ENCODE measurements at places on chromosomes 4 and X.

GRCh38 chrX:151873096-151873495, 39.6 kb upstream of the MAGEA4 start:
- DNase-seq: no peak

DNA sequence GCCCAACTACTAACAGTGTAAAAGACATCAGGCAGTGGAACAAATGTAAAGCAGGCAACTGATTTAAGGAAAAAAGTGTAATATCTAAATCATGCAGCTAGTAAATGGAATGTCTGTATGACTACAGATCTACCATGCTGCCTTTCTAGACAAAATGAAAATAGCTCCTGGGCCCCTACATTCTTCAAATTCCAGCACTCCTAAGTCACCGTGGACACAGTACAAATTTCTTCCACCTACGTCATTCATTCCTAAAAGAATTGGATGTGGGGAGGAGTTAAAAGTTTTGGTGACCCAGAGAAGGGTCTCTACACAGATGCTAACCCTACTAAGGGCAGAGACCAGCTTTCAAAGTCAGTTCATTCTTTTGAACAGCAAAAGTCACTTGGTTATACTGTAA, 137.2 kb upstream of the ARHGEF9 start:
- DNase-seq: peak; percentile 61

DNA sequence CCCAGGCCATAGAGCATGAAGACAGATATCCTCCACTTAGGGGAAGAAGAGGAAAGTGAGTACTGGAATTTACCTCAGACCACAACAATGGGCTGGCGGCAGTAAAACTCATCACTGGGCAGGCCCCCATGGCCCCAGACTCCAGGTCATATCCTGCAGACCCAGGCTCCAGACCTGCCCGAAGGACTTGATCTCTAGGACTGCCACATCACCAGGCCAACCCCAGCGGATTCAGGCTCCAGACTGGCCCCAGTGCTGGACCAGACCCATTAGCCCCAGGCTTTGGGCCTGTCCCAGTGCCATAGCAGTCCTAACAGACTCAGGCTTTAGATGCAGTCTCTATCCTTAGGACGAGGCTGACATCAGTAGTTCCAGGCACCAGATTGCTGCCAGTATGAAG, 190.6 kb downstream of the DLG3 start:
- DNase-seq: no peak

- no peak for DNase-seq
These were observed 96.6 kb upstream of the LRPAP1 start for GRCh38 chr4:3628868-3629175.

- DNase-seq: no peak
These were observed 22.1 kb downstream of the ZRSR2 start for GRCh38 chrX:15812192-15812938.

DNA sequence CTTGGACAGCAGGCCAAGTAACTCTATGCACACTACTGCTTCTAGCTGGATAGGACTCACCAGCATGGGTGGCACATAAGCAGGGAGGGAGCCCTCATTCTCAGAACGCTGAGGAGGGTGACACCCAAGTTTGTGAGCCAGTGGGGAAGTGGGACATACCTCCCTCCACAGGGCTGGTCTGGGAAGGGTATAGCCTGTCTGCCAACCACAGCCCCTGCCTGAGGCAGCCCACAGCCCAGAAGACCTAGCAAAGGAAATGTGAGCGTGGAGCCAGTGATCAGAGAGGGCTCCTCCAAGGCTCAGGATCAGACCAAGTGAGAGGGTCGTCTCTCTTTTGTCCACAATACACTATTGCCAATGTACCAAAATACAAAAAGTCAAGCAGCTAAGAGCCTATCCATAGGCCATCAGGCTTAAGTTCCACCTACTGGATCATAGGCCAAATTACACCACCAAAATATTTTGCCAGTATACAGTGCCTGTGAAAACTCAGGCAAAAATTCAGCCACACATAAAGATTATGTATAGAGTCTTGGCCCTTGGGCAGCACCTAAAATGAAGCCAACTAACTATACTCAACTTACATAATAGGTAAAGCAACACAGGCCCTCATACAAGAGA, 1203.1 kb downstream of the PCDH18 start:
- DNase-seq: peak; percentile 23

DNA sequence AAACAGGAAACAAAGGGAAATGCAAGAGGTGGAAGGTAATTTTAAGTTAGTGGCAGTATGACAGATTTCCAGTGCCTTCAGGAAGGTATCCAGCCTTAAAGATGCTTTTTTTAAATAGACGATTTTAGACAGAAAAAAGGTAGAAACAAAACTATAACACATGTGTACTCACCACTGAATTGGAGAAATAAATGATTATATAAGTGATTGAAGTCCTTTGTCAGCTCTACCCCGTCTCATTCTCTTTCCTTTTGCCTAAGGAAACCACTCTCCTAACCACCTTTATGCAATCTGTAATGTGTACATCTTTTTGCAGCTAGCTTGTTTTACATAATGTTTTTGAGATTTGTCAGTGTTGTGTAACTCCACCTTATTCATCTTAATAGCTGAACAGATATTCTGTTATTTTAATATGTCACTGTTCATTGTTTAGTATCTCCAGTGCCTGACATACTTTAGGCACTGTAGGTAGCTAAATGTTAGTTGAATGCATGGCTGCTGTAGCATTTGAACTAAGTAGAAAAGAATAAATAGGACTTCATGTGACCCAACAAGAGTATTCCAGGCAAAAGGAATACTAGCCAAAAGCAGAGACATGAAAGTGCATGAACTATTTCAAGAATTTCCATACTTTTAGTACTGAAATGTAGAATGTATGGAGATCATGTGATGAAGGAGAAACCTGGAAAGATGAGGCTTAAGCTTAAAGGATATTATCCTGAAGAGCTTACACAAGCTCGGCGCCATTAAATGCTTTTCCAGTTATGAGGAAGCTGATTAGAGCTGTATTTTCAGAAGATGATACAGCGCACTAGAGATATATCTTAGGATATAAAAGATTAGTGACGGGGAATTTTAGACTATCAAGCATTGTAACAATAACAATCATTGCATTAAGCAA, 865 bp downstream of the FAM200B start:
- DNase-seq: peak; percentile 51

DNA sequence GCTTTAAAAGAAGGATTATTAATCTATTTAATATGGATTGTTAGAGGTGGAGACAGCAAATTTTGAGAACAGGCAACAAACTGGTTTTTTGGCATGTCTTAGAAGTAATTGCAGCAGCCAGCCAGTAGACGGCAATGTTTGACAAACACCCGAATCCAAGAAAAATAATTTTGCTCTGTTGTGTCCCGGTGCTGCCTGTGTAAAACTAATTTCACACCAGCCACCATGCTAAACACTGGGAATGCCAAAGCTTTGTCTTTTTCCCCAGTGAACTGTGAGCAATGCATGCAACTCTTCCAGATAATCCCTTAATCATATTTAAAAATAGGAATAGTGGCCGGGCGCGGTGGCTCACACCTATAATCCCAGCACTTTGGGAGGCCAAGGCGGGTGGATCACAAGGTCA, 25.9 kb downstream of the SMIM31 start:
- peak; percentile 52 for DNase-seq

DNA sequence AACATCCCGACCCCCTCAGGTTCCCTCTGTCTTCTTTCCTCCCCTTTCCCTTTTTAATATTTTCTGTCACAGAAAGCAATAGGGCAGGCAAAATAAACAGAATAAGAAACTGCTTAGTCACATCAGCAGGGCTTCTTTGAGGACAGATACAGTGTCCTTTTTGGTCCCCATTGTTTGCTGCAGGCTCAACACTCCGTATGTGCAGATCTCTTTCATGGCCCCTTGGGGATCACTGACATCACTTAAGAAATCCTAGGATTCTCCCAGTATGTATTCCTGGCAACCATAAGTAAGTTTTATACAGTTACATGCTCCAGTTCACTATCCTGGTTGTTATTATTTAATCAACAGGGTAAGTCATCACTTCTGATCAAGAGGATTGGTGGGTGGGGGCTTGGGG, 448.0 kb downstream of the NKX6-1 start:
- DNase-seq: no peak

DNA sequence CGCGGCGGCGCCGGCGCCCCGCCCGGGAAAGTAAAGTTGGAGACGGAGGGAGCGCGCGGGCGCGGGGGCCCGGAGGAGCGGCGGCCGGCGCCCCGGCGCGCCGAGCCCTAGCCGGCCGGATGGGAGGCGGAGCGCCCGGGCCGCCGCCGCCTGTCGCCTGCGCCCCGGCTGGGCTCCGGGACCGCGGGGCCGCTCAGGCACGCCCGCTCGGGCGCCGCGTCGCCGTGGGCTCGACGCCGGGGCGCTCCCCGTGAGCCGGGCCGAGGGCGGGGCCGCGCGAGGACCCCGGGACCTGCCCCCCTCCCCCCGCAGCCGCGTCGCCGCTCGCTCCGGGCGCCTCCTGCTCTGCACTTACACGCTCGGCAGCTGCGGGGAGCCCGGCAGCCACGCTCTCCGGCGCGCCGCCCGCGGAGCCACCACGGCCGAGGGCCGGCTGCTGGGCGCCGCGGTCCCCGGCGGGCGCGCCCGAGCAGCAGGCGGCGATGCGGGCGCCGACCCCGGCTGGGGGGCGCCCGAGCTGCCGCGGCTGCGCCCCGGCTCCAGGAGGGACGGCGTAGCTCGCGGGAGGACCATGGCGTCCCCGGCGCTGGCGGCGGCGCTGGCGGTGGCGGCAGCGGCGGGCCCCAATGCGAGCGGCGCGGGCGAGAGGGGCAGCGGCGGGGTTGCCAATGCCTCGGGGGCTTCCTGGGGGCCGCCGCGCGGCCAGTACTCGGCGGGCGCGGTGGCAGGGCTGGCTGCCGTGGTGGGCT, at the start of gene ADRA2C:
ADRA2C (plus strand) TSS at position 350 of the 749 bp plus-strand sequence; CDS start at position 572, 222 bp downstream.
- peak; percentile 35 for DNase-seq

DNA sequence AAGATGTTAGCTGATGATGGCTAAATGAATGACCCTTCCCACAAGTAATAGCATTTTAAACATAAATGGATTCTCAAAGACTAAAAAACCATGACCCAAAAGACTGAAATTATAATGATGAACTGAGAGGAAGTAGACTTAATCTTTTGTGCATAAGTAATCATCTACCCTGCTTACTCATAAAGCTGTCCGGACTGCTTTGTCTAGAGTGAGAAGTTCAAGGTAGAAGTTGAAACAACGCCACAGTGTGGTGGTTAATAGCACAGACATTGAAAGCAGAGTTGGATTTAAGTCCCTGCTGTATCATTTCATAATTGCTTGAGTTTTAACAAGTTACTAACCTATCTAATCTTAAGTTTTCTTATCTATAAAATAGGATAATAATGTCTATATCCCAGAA, 346.6 kb downstream of the CENPC start:
- peak; percentile 65 for DNase-seq

GRCh38 chr4:38185406-38186144, 225.4 kb downstream of the PTTG2 start:
- no peak for DNase-seq

DNA sequence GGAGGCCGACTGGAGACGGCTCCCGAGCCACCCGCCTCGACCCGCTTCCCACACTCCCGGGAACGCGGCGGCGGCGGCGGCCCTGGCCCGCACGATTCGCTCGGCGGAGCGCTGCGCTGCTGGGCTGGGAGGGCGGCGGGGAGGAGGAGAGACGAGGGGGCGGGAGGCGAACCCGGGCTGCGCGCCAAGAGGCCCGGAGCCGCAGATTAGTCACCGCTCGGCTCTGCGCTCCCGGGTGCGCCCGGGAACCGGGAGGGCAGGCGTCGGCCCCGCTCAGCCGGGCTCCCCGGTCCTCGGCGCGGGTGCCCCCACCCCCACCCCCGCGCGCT, 11.2 kb upstream of the BCOR start:
- peak; percentile 88 for DNase-seq

- DNase-seq: no peak
These were observed 4.9 kb downstream of the OPHN1 start for GRCh38 chrX:68428431-68428830.

DNA sequence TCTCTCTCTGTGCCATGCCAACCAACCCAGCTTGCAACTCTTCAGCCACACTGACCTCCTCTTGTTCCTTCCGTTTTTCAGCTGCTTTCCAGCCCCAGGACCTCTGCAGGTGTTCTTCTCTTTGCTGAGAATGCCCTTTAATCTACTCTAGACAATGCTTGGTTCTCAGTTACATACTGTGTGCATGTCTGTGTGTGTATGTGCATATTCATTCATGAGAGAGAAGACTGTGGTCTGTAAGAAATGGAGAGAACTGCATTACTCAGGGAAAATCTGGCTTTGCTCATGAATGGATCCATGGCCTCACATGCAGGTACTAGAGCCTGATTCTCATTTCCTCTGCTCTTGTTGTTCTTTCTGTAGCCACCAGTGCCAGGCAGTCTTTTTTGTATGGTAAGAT, 636.9 kb upstream of the TENM3 start:
- no peak for DNase-seq

GRCh38 chr4:183287309-183287659, 32.8 kb downstream of the CLDN22 start:
- no peak for DNase-seq

GRCh38 chr4:140877781-140878180, 121.6 kb upstream of the TBC1D9 start:
- no peak for DNase-seq

GRCh38 chr4:56307423-56307822, 79.9 kb downstream of the AASDH start:
- peak; percentile 27 for DNase-seq

- DNase-seq: peak; percentile 44
These were observed at the start of gene XK for GRCh38 chrX:37685381-37686359. TSS of gene XK (plus strand) at chrX:37685791. CDS start at chrX:37685962, 171 bp downstream.

- peak; percentile 10 for DNase-seq
These were observed 37.4 kb upstream of the RXFP1 start for GRCh38 chr4:158484173-158484885.

GRCh38 chrX:132092439-132093065, 35.3 kb downstream of the FRMD7 start:
- peak; percentile 85 for DNase-seq

DNA sequence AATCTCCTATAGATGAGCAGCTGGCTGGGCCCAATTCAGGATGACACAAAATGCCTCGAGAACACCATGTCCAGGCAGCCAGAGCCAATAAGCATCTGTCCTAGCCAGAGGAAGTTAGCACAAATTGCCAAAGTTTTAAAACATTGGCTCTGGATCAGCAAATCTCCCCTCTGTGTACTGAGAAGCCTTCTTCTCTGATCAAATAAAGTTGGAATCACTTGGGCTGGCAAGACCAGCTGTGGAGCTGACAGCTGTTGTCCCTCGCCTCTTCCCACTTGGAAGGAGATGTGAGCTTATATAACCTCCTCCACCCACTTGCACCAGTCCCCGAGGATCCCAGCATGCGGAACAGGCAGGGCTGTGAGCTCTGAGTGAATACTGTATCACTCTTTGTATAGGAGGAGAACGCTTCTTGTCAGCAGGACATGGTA, 183.9 kb downstream of the OPHN1 start:
- no peak for DNase-seq

DNA sequence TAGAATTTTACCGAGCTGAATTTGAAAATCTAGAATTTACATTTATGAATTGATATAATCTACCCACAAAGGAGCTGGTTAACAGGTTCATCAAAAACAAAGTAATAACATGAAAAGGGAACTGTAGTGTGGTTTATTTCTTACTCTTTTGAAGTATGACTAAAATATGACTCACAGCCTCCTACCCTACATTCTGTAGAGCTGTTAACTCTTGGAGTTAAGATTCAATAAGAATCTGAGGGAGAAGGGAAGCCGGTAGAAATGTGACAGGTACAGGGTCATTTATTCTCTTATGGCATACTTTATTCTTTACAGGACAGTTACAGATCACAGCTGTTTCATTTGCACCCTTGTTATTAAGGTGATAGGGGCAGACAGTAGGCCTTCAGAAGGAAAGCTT, 132.2 kb upstream of the FAM47B start:
- peak; percentile 30 for DNase-seq

- DNase-seq: no peak
These were observed 85.4 kb downstream of the MAGEC1 start for GRCh38 chrX:141989134-141989533.

GRCh38 chr4:152599095-152599494, 63.2 kb upstream of the FBXW7 start:
- no peak for DNase-seq
